H1 (cell line): ENCODE measurements at places on chromosomes 4 and X. TPM values are rescaled to one million over a fixed set of nuclear protein-coding genes. Genes with fewer than 3 reads are reported as not detected.

DNA sequence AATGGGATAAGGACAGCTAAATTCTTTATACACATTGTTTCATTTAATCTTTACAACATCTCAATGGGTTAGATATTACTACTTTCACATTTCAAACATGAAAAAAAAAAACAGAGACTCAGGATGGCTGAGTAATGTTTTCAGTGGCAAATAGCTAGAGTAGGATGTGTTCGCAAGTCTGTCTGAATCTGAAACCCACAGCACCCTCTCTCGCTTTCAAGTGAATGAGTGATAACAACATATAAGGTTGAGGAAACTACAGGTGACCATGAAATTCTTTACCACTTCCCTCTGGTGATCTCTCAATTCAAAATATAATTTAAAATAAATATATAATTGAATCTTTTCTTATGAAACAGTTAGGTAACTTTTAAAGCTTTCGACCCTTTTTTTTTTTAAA, 162.6 kb downstream of the PRR32 start:
- DNase-seq: no peak
- H3K27ac ChIP-seq: no peak overlapping the region
- H3K4me1 ChIP-seq: no peaks in the 10 kb centered on the region
- H3K4me3 ChIP-seq: no peak overlapping the region
- no peaks in the 10 kb centered on the region for H3K36me3 ChIP-seq

Gene STAP1
- total RNA-seq: not detected in 2 replicates

Gene CYSLTR1
- 0.09 TPM in 1 of 2 replicates, not detected in the other for total RNA-seq

Gene NCAPG
- 52.3 and 56.6 TPM in 2 replicates for total RNA-seq

Gene CENPVL1
- 2.9 and 3.2 TPM in 2 replicates for total RNA-seq

Gene ARR3
- not detected in 2 replicates for total RNA-seq

Gene SYTL5
- total RNA-seq: 0.38 and 0.52 TPM in 2 replicates

DNA sequence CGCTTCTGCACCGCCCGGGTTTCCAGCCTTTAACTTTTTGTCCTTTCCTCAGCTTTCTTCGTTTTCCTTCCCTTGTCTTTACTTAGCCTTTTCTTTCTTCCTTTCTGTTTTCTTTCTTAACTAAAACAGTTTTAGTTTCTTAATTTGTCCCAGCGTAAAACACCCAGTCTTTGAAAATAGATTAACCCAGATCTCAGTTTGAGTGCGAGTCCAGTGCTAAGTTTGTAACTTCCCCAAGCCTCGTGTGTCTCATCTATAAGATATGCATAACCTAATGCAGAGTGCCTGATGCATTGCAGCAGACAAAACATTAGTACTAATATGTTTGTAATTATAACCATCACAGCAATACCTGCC, 460 bp upstream of the GEMIN8 start:
- peak overlapping the region; percentile 65 for H3K4me3 ChIP-seq
- no peak for DNase-seq
- H3K27me3 ChIP-seq: no peaks in the 10 kb centered on the region
- H3K36me3 ChIP-seq: peaks cover 3% of the 10 kb centered on the region; the same call in 1 of the 2 replicates
- H3K27ac ChIP-seq: no peak overlapping the region; the same call in 1 of the 2 replicates
